Endothelial cell of coronary artery (primary cell): ENCODE measurements at places on chromosomes 3 and 15. TPM values are rescaled to one million over a fixed set of nuclear protein-coding genes. Genes with fewer than 3 reads are reported as not detected.

The SLC12A1 gene
- not detected in 2 replicates for total RNA-seq

The RYK gene
- 70.9 and 95.1 TPM in 2 replicates for total RNA-seq

The PPCDC gene
- total RNA-seq = 6.0 and 9.1 TPM in 2 replicates

The ATP2B2 gene
- not detected in 2 replicates for total RNA-seq

The P2RY1 gene
- 0.38 and 1.5 TPM in 2 replicates for total RNA-seq

The GATM gene
- 0.28 and 0.45 TPM in 2 replicates for total RNA-seq

The CP gene
- total RNA-seq = 0.28 TPM in 1 of 2 replicates, not detected in the other

The GOLGA8T gene
- 0.09 TPM in 1 of 2 replicates, not detected in the other for total RNA-seq

The FOXP1 gene
- total RNA-seq = 42.9 and 44.4 TPM in 2 replicates

The CCR9 gene
- not detected in 2 replicates for total RNA-seq

The KNG1 gene
- not detected in 2 replicates for total RNA-seq

The BUB1B gene
- 10.1 and 29.4 TPM in 2 replicates for total RNA-seq

The IMPG2 gene
- 0.47 and 0.54 TPM in 2 replicates for total RNA-seq

The GP5 gene
- 0.09 TPM in 1 of 2 replicates, not detected in the other for total RNA-seq

The ADAMTS7 gene
- total RNA-seq = 10.7 and 22.8 TPM in 2 replicates

The ADGRG7 gene
- total RNA-seq = not detected in 2 replicates

The CTXN2 gene
- total RNA-seq = under 0.01 TPM in 1 of 2 replicates, not detected in the other

The CFAP44 gene
- 2.6 and 4.4 TPM in 2 replicates for total RNA-seq

The ITIH4 gene
- 0.38 and 0.72 TPM in 2 replicates for total RNA-seq

The ZNF860 gene
- total RNA-seq = 0.56 and 0.90 TPM in 2 replicates

The RCCD1 gene
- total RNA-seq = 4.9 and 9.0 TPM in 2 replicates

The SMAD6 gene
- 25.6 and 34.0 TPM in 2 replicates for total RNA-seq

The CCR1 gene
- not detected in 2 replicates for total RNA-seq

The DAZL gene
- total RNA-seq = not detected in 2 replicates

The APOD gene
- 2.2 and 7.8 TPM in 2 replicates for total RNA-seq

The SYNPR gene
- total RNA-seq = not detected in 2 replicates
